ENCODE measurements at places on chromosomes 11 and 22.

GRCh38 chr11:116403794-116404461 is 368.9 kb downstream of the BUD13 start:
- no peak for DNase-seq

DNA sequence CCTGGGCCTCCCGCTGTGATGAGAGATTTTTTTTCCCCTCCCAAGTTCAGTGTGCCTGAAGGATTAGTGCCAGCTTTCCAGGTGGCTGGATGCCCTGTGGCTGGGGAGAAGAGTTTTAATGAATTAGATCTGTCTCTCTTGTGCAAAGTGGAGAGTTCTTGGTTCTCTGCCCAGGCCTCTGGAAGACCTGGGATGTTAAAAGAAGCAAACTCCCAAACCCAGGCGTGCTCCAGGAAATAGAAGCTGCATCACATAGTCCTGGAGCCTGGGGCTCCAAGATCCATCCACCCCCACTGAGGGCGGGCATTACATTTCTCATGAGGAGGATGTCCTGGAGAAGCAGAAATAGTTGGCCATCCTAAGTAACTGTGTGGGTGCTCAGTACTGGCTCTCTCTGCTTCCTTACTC is 30.6 kb downstream of the SDHAF2 start:
- DNase-seq = no peak

DNA sequence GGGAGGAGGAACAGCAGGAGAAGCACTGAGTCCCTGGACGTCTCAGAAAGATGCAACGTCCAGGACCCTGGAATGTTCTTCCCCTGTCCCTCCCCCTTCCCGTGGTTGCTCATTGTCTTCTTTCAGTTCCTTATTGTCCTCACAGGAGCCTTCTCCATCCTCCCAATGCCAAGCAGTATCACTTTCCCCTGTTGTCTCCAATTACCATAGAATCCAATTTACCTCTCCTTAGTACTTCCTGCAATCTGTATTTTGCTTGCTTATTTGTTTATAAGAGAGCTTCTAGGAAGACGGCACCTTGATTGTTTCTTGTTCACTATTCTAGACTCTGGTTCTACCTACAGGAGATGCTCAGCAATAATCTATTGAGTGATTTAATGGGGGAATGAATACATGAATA is 1273.7 kb downstream of the LRRC4C start:
- no peak for DNase-seq

- no peak for DNase-seq
Observed at GRCh38 chr11:17014833-17015626, 816 bp upstream of the PLEKHA7 start.

Data from SHP77 (cell line).